ENCODE measurements at places on chromosomes 2 and 18.

DNA sequence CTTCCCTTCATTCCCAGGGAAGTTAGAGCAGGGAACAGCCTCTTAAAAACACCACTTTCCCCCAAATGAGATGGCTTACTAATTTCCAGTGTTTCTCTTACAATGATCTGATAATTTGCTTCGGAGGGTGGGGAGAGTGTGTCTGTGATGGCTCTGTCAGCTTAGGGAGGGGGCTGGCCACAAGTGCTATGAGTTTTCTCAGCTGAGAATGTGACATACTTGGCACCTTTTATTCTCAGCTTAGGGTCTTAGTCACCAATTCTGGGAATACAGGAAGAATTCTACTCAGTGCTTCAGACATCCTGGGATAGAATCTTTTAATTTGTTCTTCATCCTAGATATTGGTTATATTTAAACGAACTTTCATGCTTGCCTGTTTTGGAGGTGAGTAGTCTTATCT, 64.4 kb downstream of the AOX1 start:
- no peak for DNase-seq

- no peak for DNase-seq
These were observed 113.1 kb downstream of the TNS1 start for GRCh38 chr2:217889656-217890055.

- no peak for DNase-seq
These were observed 112.3 kb downstream of the LNPK start for GRCh38 chr2:175889701-175890302.

DNA sequence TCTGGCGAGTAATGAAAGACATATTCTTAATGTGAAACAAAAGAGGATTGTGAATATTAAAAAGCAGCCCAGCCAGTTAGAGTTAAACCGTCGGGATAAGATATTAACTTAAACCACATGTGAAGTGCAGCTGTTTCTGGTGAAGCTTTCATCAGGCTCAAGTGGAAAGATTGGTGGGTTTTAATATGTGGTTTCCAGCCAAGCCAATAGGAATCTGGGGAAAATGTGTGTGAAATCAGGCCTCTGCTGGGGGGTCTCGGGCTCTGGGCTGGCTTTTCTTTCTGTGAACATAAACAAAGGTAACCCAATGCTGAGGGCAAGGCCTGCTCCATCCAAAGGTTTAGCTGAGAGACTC, 279.6 kb downstream of the SLC4A3 start:
- no peak for DNase-seq
